ENCODE measurements at places on chromosomes 2 and 18.

DNA sequence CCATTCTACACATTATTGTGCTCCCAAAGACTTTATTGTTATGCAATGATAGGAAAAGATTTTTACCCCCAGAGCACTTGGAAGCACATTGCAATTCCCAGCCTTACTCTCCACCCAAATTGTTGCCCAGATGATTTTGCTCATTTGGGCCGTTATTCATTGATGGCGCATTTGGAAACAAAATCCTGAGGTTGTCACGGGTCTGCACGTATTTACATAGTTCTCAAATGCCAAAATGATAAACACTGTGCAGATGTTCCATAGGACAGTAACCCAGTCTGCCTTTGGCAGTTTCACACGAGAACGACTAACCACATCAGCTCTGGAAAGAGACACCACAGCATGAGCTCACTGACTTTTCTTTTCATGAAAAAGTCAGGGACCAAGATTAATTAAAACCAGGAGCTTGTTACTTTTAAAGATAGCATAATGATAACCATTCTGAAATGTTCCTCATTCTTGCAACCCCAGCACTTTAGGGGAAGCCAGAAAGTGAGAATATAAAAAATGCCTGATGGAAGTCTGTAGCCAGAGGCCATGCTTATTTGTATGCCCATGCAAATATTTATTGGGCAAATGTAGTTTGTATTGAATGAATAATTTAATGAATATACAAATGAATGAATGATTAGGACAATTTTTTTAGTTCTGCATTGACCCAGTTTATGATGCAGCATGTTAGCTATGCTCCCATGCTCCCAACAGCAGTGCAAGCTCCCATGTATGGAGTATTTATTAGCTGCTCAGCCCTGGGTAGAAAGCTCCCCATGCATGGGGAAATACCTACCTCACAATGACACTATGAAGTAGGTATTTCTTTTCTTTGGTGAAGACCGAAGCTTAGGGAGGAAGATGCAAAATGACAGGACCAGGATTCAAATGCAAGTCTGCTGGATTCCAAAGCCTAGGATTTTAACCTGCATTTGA, 84.6 kb downstream of the MAIP1 start:
- DNase-seq, result no peak

DNA sequence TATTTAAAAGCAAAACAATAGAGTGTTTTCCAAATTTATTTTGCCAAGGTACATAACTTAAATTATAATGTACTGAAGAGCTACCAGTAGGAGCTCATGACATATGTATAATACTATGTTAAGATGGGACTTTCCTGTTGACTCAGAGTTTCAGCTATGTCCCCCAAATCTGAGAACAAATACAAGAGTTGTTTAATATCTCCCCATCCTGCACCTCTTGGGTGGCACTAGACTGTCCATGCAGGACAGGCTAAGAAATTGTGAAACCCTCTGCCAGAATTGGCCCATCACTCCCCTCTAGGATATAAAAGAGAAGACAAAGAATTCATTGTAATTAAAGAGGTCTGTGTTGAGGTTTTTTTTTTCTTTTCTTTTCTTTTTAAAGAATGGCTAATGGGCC, 21.7 kb upstream of the CTAGE1 start:
- no peak for DNase-seq

DNA sequence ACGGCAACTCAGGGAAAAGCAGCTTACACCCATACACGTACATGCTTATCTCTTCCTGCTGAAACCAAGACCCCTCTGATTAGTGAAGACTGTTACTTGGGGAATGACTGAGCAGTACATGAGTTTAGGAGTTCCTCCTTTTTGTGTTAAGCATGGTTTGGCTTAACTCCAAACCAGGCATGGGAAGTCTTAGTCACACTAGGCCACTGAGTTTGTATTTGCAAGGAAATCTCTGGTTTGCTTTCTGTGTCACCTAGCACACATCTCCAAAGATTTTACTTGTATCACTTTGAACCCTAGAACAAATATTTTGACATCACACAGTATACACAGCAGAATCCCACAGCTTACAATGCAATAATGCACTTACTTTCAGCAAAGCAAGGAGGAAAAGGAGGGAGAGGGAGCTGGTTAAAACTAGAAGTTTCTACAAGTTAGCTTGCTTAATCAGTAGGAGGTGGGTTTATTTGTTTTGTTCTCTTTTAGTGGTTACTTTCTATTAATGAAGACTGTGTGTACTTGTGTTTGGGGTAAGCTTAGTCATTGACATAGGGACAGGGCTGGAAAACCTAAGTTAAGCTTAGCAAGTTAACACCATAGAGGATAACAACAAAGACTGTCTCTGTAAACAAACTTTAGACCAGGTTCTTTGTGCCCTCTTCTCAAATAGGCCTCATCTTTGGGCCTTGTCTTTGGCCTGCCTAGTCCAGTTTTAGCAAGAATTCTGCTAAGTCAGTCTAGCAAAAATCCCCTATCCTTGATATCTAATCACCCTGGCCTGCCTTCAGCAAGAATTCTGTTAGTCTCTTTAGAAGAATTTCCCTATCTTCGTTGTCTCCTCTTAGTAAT, 219.4 kb downstream of the MREG start:
- DNase-seq, result no peak

DNA sequence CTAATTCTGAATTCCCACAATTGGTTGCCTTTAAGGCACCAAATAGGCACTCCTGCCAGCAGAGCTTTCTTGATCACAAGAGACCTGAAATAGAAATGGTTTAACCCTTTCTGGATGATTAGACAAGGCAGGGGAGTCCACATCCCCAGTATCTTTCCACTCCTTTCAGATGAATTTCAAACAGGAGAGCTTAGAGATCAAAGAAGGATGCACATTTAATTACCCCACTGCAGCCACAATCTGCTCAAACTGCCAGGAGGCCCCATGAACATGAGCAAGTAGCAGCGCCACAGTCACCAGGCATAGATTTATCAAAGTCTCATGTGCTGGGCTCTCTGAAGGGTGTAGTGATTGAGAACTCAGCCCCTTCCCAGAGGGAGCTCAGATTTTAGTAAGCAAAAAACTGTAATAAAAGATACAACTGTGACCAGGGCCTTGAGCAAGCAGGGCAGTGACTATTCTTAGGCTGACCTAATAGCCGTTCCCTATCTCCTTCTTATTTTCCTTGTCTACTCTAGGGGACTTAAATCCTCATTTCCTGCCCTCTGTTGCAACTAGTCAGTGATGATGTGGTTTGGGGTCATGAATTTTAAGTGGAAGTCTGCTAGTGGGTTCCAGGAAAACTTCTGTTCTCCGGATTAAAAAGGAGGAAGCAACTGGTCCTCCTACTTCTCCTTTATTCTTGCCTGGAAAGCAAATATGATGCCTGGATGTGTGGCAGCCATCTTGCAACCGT, 53.7 kb downstream of the SLC4A3 start:
- no peak for DNase-seq

- no peak for DNase-seq
Measured at GRCh38 chr2:25677877-25678276, 4.5 kb upstream of the DTNB start.

DNA sequence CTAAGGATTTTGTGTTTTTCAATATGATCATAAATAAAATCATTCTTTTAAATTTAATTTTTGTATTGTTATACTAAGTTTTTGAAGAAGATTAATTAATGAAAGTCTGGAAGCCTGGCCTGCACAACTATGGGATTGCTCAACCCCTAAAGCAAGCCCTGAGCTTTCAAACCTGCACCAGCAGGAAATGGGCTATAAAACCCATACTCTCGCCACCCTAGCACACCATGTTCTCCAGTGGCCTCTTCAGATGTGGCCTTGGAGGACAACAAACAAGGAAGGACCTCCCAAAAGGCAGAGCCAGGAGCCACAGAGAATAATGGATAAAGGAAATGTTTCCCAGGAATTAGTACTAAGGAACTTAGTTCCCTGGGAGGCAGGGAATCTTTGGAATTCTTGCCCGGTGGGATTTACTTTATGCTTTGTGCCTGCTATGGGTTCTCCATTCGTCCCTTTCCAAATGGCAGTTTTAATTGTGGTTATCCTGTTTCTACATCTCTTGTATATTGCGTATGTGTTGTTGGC, 212.5 kb downstream of the ZFP36L2 start:
- no peak for DNase-seq

- DNase-seq, result no peak
Measured at GRCh38 chr2:9690716-9691498, 60.1 kb upstream of the YWHAQ start.

DNA sequence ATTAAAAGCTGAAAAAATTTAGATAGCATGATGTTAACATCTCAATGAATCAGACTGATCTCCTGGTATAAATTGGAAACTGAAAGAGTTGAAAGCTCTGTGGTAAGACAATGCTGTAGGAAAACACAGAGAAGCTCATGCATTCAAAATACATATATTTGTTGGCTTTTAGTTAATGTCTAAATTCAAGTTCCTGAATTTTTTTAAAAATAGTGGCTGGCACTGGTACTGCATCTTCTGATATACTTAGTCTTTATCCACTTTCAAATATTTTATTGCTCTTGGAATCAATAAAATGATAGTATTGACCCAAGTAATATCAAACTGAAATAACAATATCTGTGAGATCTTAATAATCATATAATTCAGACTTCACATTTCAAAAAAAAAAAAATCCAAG, 151.4 kb upstream of the FIGN start:
- no peak for DNase-seq

GRCh38 chr2:62197011-62197924, 1.4 kb downstream of the B3GNT2 start:
- no peak for DNase-seq

DNA sequence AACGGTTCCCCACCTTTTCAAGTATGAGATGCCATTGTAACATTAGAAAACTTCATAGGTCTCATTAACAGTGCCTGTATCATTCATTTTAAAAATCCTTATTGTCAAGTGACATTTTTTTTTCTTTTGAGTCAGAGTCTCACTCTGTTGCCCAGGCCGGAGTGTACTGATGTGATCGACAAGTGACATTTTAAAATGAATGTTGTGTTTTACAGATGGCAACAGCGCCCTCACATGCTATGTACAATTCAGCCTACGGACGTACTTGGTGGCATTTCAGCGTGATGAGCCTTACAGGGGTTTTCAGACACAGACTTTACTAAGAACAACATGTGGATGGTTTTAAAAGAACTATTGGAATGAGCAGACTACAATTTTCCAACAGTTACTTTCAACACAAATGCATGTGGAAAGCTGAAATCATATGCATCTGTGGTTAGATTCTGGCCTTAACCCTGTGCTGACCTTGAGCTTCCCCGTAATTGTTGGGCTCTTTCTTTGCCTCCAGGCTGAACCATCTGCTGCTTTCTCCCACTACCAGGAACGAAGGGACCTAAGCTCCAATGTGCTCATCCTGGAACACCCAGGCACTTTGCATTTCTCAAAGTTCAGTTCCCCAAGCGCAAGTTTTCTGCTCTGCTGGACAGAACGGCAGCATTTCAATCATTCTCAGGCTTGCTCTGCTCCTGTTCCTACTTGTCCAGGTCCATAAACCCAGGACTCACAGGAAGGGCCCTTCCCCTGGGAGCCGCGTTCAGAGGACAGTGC, 119.9 kb upstream of the NDUFV2 start:
- DNase-seq, result peak; percentile 27

GRCh38 chr2:231680285-231680991, 27.9 kb upstream of the PTMA start:
- DNase-seq, result peak; percentile 73

DNA sequence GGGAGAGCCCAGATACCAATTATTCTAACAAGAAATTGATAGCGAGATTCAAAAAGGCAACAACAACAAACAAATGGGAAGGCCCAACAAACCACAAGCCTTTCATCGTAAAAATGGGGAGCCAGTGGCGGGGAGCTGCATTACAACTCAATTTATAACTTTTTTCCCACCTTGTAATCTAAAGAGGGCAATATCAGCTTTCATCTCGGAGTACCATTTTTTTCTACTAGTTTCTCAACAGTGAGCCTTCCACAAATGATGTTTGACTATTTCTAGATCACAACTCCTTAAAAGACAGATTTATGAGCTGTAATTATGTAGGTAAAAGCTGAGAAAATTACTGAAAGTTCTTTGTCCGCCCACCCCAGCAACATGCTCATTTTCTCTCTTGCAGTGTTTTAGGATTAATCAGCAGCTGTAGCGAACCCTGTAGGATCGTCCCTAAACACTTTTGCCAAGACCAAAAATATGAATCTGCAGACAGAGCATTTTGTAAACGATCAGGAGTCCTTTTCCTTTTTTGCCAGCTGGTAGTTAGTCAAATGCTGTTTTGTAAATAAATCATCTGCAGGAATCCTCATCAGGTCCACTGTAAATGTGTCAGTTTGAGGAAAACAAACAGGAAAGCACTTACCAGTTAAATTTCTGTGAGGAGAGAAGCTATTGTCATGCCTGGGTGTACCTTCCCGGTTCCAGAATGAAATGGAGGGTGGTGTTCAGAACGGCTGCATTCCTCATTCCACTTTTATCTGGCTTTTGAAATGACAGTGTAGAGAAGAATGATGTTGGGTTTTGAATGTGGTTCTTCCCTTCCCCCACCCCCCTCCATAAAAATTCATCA, 53.2 kb downstream of the EEF1B2 start:
- DNase-seq, result no peak

DNA sequence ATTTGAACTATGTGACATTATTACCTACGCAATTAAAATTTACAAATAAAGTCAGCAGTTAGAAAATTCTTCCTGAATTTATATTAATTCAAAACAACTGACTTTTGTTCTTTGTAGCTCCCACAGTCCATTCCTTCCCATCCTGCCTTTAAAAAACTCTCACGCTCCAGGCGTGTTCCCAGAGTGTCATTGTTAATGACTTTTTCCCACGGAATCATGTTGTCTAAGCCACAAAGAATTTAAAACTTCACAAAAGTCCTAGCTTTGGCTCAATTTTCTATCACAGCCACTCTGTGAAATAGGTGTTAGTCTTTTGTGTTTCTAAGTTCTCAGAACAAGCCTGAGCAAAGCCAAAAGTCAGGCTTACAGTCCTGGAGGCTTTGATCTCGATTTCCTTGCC, 26.5 kb downstream of the SLC1A4 start:
- no peak for DNase-seq

DNA sequence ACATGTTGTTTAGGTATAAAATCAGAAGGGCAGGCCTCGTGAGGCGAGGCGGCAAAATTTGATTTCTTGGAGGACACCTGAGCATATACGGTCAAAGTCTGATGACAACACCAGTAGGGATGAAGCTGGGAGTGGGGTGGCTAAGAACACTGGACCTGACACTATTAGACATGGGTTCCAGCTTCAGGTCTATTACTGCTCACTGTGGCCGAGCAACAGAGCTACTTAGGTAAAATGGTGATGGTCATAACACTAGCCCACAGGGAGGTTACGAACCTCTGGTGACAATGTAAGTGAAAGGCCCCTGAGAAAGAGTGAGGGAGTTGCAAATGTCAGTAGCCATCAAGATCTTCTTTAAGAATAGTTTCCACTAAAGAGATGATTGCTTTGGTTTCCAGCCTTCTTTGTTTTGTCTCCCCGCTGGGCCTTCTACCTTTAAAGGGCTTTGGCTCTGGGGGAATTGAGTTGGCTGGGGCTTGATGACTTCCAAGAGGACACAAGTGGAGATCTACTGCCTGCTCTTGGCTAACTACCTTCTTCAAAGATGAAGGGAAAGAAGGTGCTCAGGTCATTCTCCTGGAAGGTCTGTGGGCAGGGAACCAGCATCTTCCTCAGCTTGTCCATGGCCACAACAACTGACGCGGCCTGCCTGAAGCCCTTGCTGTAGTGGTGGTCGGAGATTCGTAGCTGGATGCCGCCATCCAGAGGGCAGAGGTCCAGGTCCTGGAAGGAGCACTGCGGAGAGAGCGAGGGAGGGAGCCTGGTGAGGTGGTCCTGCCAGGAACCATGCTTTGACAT, 3.5 kb downstream of the IL1B start:
- DNase-seq, result no peak
